ENCODE measurements at places on chromosomes 7 and 10.

- DNase-seq: peak; percentile 66
Measured at GRCh38 chr7:6306471-6306870, 34.0 kb upstream of the CYTH3 start.

DNA sequence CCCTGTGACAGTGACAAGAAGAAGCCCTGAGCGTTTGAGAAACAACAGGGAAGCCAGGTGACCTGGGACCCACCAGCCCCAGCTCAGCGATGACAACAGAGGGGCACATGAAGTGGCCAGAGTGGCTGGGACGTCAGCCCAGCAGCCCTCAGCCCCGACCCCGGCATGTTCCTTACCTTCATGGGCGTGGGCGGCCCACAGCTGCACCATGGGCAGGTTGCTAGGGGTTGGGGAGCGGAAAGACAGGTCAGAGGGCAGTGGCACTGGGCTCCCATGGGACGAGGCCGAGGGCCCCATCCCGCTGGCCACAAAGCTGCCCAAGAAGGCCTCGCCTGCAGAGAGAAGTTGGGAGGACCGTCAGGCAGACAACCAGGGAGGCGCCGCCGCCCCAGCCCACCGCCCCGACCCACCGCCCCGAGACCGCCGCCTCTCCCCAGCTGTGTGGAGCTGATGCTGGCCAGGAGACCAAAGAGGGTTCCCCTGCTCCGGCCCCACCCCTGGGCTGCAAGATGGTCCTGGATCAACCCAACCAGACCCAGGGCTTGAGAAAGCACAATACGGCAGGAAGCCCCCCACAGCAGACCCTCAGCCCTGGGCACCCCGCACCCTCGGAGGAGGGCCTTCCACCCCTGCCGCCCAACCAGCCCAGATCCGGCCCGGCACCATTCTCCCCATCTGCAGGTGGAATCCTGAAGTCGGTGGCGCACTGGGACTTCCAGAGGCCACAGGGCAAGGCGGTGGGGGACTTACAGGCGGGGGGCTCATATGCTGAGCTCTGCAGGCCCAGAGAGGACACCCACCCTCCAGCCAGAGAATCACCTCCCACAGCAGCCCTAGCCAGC is 29.1 kb downstream of the TNRC18 start:
- no peak for DNase-seq

- DNase-seq: no peak
Measured at GRCh38 chr10:119297207-119297968, 90.0 kb downstream of the GRK5 start.

- DNase-seq: no peak
Measured at GRCh38 chr7:115477193-115477651, 553.3 kb downstream of the TFEC start.

GRCh38 chr7:86262781-86263180 is 380.9 kb upstream of the GRM3 start:
- DNase-seq: no peak

GRCh38 chr7:75993689-75994387 is 557 bp downstream of the TMEM120A start:
- DNase-seq: no peak

DNA sequence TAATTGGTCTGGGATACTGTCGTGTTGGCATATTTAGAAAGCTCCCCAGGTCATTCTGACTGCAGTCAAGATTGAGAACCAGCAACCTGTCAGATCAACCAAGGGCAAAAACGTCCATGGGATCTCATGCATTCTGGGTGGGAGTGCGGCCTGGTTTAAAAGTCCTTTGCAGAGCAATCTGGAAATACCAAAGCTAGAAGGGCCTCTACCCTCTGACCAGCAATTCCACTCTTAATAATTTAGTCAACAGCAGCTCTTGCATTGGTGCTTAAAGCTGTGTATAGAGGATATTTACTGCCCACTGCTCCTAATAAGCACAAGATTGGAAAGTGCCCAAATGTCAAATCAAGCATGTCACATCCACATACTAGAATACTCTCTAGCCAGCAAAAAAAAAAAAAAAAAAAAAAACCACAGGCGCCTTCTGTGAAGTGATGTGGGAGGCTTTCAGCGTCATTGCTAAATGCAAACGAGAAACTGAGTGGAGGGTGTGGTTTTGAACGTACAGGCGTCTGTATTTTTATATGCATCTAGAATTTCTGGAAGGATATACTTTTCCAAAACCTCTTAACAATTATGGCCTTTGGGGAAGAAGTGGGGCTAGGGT is 44.8 kb upstream of the HSPA12A start:
- no peak for DNase-seq

DNA sequence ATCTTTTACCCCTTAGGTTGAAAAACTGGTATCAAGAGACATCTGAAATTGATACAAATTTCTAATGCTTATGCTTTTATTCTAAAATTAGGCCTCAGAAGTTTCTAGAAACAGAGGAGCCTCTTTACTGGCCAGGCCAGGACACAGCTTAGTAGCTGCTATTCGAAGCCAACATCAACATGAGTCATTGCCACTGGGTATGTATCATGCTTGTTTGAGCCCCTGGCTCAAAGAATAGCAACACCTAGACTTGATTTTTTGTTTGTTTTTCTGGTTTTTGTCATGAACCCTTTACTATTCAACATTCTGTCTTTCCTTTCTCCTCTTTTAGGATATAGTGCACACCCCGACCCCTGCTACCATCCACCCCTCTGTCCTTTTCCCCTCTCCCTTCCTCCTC is 90.9 kb upstream of the STK17A start:
- no peak for DNase-seq

GRCh38 chr10:98170249-98171117 is 36.0 kb downstream of the R3HCC1L start:
- DNase-seq: peak; percentile 13

- no peak for DNase-seq
Measured at GRCh38 chr10:12459762-12460161, 110.4 kb downstream of the CAMK1D start.

DNA sequence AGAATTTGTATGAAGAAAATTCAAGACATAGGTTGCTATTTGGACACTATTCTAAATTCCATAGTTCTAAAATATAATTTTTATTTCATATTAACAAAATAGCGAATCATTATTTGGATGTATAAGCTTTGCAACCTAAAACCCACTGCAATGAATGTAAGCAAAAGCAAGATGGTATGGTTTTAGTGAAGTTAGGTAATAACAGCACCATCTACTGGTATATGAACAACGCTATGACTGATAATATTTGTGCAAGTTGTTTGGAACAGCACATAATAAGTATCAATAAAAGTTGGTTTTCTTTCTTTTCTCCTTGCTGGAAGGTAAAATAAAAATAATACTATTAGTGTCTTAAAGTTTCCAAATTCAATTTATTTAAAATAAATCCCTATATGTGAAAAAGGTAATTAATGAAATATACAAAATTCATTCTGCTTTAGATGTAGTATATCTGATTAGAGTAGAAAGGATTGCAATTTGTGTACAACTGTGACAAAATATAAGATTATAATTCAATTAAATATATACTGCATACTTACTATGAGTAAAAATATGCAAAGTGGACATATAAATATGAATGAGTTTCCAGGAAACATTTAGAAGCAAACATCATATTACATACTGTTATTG is 79.0 kb upstream of the LSM8 start:
- no peak for DNase-seq

GRCh38 chr10:112957640-112958092 is 7.6 kb downstream of the TCF7L2 start:
- DNase-seq: no peak

DNA sequence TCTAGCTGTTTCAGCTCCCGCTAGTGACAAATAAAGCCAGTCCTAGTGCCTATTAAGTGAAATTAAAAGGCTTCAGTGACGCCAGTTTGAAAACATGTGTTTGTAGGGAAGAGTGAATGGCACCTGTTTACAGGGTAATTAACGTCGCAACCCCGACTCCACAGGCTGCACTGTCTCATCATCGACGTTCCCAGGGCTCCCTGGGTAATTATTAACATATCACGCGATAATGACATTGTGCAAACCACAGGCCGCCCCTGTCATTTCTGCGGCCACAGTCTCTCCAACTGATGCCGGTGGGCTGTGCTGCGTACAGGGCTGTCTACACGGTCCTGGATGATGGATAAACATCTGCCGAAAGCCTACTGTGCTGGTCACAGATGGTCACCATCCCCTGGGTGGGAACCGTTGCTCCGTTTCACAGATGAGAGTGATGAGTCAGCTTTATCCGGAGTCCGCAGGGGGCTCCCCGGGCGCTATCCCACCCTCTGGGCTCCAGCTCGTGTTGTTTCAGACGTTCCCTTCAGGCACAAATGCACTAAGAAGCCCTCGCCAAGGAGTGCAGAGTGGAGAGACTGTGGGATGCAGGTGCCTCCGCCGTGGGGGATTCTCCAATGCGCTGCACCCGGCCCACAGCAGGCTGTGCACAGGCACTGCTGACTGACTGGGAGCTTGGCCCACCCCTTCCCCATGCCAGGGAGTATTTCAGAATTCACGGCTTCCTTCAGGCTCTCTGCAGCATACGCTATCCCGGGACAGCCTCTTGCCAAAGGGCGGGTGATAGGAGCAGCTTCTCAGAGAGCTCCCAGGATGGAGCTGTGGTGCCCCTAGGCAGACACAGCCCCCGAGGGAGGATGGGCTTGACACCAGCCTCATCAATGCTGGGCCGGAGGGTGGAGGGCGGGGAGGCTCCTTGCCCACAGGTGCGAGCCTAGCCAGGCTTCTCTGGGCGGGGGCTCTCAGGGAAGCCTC is 491.8 kb upstream of the FOXK1 start:
- no peak for DNase-seq

GRCh38 chr7:116145245-116145852 is 65.0 kb upstream of the TES start:
- DNase-seq: no peak

- DNase-seq: no peak
Measured at GRCh38 chr10:20956843-20957242, 59.7 kb upstream of the NEBL start.

DNA sequence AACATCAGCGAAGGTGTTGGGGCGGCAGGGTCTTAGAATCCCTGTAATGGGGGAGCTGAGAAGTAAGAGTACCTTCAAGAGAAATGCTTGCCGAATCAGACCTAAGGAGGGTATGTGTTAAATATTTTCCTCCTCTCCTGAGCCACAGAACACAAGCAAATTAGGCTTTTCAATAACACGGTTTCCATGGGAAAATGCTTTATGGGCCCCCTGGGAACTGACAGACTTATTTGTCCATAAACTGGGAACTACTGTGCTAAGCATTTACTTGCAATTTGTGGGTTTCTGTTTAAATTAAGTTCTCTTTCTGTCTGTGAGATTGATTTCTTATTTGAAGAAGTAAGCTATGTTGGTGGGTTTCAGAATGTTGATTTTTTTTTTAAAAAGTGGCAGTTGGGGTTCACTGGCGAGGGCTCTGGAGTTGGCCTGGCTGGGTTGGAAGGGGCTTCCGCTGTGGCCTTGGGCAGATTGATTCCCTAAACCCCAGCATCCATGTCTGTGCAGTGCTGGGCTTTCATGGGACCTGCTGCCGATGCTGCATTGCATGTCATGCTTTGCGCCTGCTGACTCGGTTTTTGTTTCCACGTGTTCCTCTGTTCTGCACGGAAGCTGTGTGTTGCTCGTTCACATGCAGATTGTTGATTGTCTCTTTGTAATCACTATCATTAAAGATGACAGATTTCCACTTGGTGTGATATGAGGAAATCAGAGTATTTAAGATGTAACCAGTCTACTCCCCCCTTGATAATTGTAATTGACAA is 7.2 kb downstream of the RBM17 start:
- DNase-seq: no peak

DNA sequence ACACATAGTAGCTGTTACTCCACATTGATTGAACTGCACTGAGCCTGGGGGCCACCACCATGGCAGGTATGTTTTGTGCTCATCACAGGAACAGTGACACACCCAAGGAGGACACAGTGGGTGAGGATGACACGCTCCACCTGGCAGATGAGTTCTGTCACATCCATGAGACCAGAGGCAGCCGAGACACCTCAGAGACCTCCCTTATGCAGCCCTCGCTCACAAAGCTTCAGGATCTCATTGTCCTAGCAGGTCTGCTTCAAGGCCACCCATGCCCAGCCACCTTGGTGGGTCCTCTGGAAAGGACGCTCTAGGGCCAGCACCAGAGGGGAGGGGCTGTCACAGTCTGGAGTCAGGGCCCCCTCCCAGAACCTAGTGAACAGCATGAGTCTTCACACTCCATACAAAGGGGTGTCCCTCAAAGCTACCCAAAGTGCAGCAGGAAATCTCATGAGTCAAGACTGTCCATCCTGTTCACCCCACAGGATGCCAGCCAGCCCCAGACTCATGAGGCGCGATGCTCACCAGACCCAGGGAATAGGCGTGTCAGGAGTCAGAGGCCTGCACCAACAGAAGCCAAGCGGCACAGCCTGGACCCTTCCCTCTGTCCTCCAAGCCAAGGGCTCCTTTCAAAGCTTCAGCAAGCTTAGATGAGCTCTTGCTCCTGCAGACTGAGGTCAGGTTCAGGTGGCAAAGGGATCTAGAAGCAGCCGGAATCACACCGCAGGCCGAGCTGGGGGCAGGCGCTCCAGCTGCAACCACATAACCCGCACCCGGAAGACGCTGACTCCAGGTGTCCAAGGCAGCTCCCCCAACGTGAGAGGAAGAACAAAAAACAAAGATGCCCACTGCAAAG is 9.6 kb downstream of the FAM53B start:
- no peak for DNase-seq

DNA sequence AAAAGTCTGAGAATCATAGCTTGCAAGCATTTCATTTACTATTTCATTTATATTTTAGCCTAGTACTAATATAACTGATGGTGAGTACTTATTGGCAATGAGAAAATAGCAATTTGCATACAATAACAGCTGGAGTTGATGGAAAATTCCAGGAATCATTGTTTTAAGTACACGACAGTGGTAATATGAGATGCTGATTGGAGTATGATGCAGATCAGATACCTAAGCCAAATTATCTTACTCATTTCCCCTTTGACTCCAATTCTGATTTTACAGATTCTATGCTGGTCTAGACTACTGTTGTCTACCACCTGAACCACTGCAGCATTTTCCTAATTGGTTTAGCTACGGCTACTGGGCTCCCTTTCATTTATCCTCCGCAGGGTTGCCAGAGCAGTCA is 36.7 kb downstream of the GNG11 start:
- no peak for DNase-seq

DNA sequence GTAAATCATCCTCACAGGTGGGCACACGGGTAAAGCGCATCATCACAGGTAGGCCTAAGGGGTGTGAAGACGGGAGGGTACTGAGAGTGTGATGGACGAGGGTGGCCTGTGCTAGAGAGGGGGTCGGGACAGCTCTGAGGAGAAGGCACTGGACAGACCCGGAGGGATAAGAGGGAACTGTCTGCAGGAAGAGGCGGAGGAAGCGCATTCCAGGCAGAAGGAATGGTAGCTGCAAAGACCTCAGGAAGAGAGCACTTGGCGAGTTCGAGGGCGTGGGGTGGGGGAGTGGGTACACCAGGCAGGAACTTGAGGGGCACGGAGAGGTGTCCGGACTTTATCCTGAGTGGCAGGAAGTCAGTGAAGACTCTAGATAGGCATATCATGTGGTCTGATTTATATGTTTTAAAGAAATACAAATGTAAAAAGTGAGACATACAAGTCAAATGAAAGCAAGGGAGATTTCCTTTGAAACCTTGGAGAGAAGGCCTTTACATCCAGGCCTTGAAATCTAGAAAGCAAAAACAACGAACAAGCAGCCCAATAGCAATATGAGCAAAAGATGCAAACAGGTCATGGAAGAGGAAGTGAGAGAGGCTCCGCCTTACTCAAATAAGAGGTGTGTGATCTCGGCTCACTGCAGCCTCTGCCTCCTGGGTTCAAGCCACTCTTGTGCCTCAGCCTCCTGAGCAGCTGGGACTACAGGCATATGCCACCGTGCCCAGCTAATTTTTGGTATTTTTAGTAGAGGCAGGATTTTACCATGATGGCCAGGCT is 3.6 kb downstream of the LHPP start:
- DNase-seq: no peak

GRCh38 chr10:86191686-86192085 is 174.9 kb downstream of the GRID1 start:
- DNase-seq: no peak
